ENCODE measurements at places on chromosomes 4 and X.

- no peak for DNase-seq
Observed at GRCh38 chr4:41135801-41136200, 78.5 kb downstream of the APBB2 start.

- no peak for DNase-seq
Observed at GRCh38 chr4:124390861-124391260, 321.7 kb downstream of the ANKRD50 start.

DNA sequence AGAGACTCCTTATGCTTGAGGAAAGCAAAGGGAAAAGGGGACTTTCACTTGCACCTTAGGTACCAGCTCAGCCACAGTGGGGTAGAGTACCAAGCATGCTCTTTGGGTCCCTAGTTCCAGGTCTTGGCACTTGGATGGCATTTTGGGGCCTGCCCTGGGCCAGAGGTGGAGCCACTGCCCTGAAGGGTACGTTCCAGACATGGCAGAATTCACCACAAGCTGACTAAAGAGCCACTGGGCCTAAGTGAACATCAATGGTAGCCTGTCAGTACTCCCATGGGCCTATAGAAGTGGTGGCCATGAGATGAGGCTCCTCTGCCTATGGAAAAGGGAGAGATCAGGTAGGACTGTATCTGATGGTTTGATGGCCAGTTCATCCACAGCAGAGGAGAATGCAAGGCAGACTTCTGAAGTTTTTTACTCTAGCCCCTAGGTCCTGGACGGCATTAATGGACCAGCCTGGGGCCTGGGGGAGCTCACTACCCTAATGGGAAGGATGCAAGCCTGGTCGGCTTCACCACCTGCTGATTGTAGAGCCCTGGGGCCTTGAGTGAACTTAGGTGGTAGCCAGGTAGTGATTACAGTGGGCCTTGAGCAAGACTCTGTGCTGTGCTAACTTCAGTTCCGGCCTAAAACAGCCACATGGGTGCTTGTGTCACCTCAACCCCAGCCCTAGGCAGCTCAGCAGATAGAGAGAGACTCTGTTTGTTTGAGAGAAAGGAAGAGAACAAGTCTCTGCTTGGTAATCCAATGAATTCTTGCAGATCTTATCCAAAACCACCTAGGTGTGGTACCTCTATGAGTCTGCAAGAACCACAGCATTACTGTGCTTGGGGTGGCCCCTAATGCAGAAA is 19.8 kb upstream of the HSFX4 start:
- no peak for DNase-seq

- DNase-seq, result no peak
Observed at GRCh38 chr4:3768842-3769641, 2.9 kb downstream of the ADRA2C start.

DNA sequence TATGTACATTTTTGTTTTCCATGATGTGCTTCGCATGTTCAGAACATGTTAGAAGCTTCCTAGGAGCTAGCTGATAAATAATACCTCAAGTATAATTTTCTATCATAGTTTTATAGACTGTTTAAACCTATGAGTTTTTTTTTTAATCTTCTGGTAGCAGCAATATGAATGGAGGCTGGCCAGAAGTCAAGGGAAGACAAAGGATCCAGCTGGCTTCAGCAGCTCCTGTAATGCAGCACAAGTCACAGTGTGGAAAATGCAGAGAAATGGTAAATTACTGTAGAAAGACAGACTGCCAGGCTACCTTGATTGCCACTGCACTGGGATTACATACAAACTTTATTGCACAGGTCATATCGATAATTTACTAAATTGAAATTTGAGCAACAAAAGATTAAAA is 537.9 kb downstream of the IQCM start:
- no peak for DNase-seq

DNA sequence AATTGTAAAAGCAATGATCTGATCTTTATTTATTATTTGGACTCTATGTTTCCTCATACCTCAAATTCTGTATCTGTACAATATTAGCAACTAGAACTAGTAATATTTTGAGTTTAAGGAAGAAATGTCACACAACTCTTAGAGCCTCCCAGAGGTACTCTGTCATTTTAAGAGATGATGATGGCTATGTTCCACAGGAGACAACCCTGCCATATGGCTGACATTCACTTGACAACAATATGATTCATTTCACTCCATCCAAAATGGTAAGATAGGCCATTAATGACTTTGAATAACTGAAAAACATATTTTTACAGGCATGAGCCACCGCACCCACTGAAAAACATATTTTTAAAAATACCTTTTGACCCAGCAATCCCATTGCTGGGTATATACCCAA is 190.3 kb downstream of the MAML3 start:
- DNase-seq, result no peak

GRCh38 chrX:129701624-129702069 is 37.1 kb upstream of the XPNPEP2 start:
- DNase-seq, result peak; percentile 87

GRCh38 chrX:50097071-50097470 is 103.7 kb downstream of the AKAP4 start:
- no peak for DNase-seq

GRCh38 chr4:566508-567295 is 9.4 kb downstream of the TMEM271 start:
- DNase-seq, result no peak

GRCh38 chrX:118114971-118115370 is 1.6 kb downstream of the KLHL13 start:
- DNase-seq, result no peak

- no peak for DNase-seq
Observed at GRCh38 chrX:115232933-115233496, 881 bp downstream of the LRCH2 start.

GRCh38 chrX:123698979-123699520 is 33.8 kb downstream of the THOC2 start:
- DNase-seq, result peak; percentile 5

GRCh38 chrX:152177497-152178269 is 39.3 kb upstream of the MAGEA10 start:
- no peak for DNase-seq

DNA sequence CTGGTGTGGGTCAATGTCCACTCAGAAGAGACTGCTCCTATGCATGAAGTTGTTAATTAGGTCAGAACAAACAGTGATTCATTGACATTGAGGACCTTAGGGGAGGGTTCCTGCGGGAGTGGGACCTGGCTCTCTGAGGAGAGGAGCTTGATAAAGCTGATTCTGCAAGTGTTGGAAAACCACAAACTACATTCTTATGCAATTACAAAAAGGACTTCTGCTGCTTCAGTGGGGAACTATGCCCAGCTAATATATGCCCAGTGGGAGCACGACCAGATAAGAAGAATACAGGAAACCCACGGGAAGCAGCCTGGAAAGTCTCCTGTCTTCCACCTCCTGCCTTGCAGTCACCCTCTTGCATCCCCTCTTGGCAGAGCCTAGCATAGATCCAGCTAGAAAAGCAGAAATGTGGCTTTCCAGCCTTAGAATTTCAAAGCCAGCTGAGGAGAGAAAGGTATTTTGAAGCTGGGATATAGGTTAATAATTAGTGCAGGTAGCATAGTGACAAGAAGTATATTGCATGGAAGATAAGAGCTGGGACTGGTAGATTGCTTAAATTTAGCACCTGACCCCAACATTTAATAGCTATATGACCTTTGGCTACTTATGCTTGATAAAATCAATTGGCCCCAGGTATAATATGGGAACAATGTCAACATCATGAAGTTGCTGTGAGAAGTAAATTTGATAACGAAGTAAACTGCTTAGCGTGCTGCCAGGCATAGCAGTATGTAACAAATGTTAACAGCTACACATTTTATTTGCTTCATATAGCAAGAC is 34.9 kb upstream of the UGT8 start:
- peak; percentile 23 for DNase-seq

DNA sequence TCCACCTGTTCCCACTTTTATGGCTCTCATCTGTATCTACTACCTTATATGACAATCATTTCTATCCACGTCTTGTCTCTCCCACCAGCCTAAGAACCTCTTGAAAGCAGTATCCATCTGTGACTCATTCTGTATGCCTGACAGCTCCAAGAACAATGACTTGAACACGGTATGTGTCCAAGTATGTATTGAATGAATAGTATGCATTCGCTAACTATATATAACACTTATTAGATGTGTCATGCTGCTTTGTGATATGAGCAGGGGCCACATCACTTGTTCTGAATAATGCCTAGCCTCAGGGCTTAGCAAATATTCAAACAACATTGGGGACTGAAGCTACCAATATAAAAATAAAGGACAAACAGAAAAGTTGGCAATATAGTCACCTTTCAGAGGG is 4.9 kb downstream of the OPHN1 start:
- peak; percentile 12 for DNase-seq

DNA sequence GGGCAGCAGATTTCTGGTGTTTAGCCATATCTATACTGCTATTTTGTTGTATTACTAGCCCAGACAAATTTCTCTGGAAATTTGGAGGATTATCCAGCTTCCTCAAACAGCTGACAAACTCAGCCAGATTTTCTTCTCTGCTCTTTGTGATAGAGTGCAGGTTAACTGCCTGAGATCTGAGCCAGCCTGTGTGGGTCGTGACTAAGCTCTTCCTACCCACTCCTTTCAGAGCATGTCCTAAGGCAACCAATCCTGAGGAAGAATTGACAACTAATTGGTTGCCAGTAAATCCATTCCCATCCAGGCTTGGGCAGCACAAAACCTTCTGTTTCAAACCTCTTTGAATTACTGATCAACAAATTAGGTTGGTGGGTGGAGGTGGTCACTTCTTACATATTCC is 2.5 kb upstream of the GABRA2 start:
- DNase-seq, result no peak

- no peak for DNase-seq
Observed at GRCh38 chrX:14946606-14947155, 73.5 kb downstream of the MOSPD2 start.

GRCh38 chr4:153538487-153539357 is 72.6 kb downstream of the TMEM131L start:
- DNase-seq, result no peak

DNA sequence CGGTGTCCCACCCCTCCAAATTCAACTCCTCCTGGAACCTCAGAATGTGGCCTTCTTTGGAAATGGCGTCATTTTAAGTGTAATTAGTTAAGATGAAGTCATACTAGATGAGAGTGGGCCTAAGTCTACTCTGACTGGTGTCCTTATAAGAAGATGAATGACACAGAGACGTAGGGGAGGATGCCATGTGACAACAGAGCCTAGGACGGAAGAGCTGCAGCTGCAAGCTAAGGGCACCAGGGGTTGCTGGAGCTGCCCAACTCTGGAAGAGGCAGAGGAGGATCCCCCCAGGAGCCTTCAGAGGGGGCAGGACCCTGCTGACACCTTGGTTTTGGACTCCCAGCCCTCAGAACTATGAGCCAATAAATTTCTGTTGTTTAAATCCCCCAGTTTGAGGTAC is 115.1 kb downstream of the STK32B start:
- DNase-seq, result no peak

DNA sequence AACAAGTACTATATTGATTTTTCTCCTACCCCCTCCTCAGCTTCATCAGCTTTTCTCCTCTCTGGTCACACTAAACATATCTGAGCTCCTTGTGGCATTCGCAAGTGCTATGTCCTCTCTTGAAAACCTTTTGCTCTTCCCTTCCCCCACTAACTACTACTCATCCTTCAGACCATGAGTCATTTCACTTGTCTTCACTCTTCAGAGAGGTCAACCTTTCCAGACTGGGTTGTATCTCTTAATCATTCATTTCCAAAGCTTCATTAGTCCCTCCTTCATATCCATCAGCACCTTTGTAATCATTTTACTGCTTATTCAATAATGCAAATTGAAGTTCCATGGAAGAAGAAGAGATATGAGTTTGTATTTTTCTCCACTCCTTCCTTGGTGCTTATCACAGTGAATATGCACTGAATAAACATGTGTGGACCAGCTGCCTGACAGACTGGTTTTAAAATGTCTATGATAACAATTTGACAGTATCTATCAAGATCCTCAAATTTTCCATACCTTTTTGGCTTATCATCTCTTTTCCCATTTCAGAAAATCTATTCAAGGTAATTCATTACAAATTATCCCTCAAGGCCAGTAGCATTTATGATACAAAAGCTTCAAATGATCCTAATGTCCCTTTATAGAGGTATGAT is 28.4 kb downstream of the DDX60L start:
- peak; percentile 1 for DNase-seq

DNA sequence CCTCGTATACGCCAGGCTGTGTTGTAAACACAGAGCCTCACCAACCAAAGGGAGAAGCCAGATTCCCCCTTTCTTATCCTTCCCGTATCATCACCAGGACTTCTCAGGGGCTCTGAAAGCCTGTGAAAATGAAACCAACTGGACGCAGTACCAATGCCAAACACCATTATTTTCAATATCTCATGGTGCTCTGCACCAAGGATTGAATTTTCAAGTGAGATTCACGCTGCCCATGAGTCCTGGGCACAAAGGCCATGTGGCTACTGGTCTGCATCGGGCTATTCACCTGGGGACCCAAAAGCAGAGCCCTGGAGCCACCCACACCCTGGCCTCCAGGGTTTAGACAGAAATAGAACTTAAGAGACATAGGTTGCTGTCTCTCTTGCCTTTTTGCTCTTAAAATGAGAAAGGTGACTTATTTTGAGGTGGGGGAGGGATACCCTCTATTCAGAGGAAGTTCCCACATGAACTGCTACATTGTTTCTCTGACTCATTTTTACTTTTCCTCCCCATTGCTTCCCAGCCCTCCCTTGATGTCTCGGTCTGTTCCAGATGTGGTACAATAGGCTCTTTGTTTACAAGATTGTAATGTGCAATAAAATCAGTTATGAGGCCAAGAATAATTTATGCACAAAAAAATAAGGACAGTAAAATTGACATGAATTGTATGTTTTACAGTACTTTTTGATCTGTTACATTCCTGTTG is 55.4 kb downstream of the MAML3 start:
- DNase-seq, result peak; percentile 55

DNA sequence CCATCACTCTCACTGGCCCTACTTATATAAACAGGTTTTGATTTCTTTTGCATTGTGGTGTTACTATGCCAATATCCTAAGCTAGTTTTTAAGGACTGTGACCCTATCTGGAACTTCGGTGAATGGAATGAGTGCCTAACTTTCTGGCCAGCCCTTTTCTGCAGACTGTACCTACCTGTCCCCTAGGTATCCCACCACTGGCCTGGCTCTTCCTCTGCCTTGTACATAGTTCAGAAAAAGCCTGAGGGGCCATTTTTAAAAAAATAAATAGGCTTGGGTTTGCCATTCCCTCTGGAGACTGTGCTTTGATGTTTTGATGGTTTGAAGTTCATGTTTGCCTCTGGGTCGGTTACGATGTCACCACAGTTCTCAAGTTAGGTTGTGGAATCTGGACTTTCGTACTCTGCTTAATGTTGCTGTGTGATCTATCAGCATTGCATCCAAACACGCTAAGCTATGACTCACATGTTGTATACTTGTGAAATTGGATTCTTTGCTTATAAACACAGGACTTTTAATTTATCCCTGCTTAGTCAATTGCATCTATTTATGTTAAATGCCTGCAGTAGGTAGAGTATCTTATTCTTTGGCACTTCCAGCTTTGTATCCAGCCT is 182.0 kb downstream of the ANKRD50 start:
- no peak for DNase-seq

- no peak for DNase-seq
Observed at GRCh38 chr4:81690871-81691270, 219.2 kb upstream of the RASGEF1B start.

DNA sequence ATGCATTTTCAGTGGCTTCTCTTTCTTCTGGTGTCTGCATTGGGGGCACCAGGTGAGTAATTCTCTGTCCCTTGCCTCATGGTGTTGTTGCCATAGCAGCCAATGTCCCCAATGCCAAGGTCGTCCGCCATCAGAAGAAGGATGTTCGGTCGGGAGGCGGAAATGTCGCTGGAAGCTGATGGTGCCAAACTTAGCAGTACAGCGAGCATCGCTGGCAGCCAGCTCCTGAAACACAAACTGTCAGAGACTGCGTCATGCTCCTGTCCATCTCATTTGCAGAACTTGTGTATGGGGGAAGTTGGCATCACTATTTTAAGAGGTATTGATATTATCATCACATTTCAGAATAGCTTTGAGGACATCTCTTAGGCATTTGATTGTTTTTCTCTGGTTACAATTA is 29.1 kb upstream of the ARSD start:
- no peak for DNase-seq
